ENCODE measurements at places on chromosomes 7 and 10.

DNA sequence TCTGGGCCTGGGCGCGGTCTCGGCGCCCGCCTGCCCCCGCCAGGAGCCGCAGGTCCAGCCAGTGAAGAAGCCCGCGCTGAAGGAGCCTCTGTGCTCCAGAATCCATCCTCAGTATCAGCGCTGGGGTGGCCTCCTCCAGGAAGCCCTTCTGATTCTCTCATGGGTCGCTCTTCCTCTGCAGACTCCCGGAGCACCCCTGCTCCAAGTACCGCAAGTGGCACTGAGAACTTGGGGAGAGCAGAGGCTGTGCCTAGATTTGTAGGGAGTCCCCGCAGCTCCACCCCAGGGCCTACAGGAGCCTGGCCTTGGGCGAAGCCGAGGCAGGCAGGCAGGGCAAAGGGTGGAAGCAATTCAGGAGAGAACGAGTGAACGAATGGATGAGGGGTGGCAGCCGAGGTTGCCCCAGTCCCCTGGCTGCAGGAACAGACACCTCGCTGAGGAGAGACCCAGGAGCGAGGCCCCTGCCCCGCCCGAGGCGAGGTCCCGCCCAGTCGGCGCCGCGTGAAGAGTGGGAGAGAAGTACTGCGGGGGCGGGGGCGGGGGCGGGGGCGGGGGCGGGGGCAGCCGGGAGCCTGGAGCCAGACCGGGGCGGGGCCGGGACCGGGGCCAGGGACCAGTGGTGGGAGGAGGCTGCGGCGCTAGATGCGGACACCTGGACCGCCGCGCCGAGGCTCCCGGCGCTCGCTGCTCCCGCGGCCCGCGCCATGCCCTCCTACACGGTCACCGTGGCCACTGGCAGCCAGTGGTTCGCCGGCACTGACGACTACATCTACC is at the start of gene ALOX5:
ALOX5 (plus strand) TSS at position 641 of the 774 bp plus-strand sequence; CDS start at position 705, 64 bp downstream.
- peak; percentile 89 for DNase-seq

DNA sequence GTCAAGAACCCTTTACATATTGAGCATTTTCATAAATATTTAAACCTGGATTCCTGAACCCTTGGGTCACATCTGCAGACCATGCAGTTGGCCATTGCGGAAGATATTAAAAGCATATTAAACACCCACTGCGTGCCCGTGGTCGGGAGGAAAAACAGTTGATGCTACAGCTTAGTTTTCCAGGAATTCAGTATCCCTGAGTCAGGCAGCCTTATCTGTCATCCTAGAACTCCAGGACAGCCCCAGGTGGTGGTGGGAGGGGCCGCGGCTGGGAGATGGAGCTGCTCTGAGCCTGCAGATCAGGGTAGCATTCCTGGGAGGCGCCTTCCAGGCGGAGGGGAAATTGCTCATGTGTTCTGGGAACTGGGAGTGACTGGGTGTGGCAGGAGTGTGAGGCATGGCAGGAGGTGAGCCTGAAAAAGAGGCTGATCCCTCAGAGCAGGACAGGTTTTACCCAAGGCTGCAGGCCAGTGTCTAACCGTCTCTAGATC is 222.9 kb upstream of the SH2B2 start:
- peak; percentile 74 for DNase-seq

DNA sequence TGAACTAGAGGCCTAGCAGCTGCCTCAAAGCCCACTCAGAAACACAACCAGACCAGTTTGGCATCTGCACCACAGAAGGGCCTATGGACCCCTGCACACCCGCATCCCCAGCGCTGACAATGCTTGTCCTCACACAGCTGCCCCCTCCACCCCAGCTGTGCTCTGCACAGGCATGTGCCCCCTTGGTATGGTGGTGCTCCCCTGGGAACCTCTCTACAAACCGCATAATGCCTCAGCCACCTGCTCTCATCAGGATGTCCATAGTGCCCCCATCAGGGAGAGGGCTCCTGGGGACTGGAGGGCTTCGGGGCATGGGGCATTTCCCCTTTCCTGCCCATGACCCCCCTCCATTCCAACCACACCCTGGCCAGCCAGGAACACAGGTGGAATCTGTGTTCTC is 347.5 kb downstream of the GRID1 start:
- no peak for DNase-seq

- DNase-seq: no peak
These were observed 509.7 kb upstream of the PODXL start for GRCh38 chr7:132065989-132066603.

DNA sequence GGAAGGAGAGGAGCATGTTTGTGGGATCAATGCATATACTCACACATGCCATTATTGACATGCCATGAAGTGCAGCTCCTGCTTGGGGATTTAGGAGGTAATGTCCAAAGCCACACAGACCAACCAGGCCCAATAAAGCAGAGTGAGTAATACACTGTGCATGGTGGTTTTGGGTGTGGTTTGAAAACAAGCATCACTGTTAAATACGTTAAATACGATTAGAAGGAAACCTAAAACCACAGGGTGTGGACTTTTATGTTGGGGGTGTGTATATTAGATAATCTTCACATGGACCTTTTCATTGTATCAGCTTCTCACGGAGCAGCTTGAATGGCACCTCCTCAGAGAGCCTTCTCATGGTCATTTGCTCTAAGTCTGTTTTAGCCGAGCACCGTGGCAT is 10.4 kb upstream of the EIF3A start:
- DNase-seq: no peak

DNA sequence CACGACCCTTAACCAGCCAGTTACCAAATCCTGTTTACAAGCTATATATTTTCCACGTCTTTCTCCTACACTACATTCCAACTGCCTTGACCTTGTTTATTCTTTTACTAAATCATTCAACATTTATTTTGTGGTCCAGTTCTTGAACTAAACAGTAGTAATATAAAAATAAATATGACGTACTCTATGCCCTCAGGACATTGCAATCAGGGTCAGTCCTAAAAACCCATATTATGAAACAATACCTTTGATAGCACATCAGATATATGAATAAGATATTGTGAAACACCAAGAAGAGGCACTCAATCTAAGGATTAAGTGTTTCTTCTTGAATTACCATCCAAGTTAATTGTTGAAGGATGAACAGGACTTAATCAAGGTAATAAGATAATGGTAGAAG is 52.5 kb upstream of the WNT16 start:
- no peak for DNase-seq

GRCh38 chr10:5531558-5532306 is 7.0 kb downstream of the CALML3 start:
- no peak for DNase-seq

GRCh38 chr10:7258948-7259523 is 151.8 kb downstream of the SFMBT2 start:
- no peak for DNase-seq

- DNase-seq: no peak
These were observed 115.9 kb downstream of the RAPGEF5 start for GRCh38 chr7:22240904-22241571.

DNA sequence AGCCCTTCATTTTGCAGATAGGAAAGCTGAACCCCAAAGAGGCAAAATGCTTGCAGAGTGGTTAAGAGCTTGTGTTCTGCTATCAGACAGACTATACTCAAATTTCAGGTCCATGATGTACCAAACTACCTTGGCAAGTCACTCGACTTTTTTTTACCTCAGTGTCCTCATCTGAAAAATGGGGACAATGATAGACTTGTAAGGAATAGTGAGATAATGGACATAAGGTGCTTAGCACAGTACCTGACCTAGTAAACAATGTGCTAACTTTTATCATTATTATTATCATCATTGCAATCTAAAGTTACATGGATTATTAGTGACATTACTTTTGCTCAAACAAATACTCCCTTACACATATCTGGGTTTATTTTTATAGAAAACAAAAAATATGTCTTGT is 79.4 kb upstream of the ARID5B start:
- no peak for DNase-seq

DNA sequence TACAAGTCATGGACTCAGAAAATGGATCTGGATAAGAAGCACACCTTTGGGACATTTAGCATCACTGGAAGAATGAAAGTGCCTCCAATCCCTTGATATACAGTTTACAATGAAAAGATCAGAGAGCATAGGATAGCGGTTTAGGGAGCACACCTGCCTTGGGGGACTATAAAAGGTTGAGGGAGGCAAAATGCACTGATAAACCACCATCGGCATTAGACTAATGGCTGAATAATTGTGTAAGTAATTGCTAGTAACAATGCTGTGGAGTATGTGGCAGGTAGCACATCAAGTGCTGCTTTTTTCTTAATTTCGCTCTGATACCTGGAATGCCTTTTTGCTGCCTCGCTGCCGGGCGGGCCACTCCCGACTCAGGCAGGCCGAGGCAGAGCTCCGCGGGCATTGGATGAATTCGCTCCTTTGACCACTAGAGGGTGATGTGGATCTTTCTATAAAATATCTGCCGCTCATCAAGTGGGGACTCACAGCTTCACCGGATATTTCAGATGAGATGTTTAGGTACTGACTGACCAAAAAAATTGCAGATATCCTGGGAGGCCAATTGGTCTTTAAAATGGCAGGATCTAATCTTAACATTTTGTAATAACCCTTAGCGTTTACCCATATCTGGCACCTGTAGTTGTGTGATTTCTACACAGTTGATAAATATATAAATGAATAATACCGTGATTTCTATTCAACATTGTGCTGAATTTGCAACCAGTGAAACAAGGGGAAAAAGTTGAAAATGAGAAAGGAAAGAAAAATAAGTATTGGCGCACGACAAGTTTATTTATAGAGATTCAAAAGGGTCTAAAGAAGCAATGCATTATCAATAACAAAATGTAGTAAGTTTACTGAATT is 116.8 kb upstream of the PRSS1 start:
- peak; percentile 87 for DNase-seq

GRCh38 chr7:157480371-157481050 is 143.7 kb downstream of the DNAJB6 start:
- DNase-seq: no peak

GRCh38 chr10:108735380-108735779 is 1187.9 kb downstream of the XPNPEP1 start:
- DNase-seq: no peak

DNA sequence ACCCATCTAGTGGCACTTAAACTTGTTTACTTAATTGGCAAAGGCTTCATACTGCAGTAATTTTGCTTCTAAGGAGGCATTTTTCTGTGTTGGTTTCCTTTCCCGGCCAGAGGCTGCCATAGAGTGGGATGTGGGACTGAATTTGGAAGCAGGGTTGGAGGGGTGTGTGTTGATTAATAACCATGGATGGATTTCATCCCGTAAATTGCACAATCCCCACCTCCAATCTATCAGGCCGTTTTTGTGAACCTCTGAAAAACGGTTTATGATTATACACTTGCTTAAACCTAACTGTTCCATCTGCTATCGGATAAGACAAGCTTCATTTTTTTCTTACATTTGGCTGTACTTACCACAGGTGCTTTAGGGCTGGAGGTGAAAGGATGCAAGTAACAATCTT is 1.3 kb downstream of the TMEM60 start:
- DNase-seq: no peak

- no peak for DNase-seq
These were observed 55.3 kb upstream of the CFAP46 start for GRCh38 chr10:132997517-132998265.

DNA sequence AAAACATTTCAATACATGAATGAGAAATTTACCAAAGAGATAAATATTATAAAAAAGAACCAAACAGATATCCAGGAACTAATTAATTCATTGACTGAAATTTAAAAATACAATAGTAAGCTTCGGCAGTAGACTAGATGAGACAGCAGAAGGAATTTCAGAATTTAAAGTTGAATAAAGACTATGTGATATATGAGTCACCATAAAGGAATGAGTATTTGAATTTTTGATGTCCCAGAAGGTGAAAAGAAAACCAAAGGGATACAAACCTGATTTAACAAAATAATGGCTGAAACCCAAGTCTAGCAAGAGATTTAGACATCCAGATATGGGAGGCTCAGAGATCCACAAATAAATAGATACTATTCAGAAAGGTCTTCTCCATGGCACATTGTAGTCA is 623.9 kb upstream of the FOXK1 start:
- no peak for DNase-seq

DNA sequence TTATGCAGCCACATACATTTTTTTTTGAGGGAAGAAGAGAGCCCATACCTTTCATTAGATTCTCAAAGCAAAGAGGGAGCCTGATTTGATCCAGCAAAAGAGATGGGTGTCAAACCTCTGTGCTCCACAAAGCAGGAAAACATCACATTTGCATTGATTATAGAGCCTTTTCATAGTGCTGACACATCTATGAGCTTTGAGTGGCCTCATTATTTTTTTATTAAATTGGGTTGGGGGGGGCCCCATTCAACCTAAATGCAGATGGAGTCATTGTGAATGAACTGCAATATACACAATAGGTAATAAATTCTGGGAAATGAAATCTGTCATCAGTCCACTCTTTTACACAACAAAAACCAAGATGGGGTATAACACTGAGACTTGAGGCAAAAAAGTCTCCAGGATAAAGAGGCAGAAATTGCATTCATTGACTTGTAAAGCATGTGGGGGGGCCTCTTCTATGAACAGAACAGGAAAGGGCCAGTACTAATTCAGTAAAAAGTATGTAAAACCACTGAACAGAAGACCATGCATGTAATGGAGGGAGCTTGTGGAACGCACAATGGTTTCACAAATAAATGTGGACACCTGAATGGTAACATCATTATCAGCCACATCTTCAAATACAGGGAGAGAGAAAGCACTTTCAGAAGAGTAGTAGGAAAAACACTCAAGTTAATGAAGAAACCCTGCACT is 17.7 kb upstream of the ASB4 start:
- DNase-seq: no peak

DNA sequence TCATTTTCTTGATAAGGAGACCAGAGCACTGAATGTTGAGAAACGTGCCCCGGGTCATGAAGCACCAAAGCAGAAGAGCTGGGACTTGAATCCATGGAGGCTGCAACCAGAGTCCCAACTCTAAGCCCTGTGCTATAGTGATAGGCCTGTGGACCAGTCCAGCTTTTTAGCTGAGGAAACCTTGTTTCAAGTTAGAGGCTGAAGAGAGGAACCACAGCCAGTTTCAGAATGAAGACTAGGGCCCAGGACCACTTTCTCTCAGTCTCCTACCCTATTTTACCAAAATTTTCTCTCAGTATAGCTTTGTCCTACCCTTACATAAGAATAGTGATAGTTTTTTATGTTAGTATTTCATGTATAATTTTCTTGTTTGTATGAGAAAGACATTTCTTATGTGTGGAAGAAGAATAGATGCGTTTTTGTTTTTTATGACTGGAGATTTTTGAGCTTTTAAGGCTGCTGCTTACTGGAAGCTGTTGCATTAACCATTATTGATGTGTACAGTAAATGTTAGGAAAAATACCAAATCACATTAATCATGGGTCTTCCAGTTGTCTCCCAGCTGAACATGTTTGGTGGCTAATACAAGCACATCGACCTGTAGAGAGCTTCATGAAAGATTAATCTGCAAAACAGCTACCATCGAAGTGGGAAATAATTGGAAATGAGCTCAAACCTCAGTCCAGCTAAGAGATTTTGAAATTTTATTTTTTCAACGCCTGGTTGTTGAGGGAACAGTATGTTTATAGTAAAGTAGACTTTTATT is 45.0 kb upstream of the CSTF2T start:
- DNase-seq: no peak

DNA sequence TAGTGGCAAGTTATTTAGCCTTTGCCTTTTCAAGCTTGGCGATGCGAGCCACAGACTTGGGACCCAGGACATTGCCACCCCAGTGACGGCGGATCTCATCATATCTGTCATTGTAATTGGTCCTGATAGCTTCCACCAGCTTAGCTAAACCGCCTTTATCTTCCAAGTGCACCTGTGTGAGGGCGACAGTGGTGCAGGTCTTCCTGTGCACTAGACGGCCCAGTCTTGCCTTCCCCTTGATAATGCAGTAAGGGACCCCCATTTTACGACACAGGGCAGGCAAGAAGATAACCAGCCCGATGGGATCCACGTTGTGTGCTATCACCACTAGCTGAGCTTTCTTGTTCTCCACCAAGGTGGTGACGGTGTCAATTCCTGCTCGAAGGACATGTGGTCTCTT is 99.6 kb upstream of the ITGB1 start:
- no peak for DNase-seq

- DNase-seq: no peak
These were observed 217.8 kb downstream of the LRRN3 start for GRCh38 chr7:111308691-111309090.

Data from iPS-NIHi11 (cell line).